ENCODE measurements at places on chromosomes 3 and 15. TPM values are rescaled to one million over a fixed set of nuclear protein-coding genes. Genes with fewer than 3 reads are reported as not detected.

GRCh38 chr3:155334914-155335723, 41.6 kb upstream of the STRIT1 start:
- ATAC-seq, result peak; percentile 69

- ATAC-seq, result peak; percentile 24
These were observed 44.0 kb downstream of the FMN1 start for GRCh38 chr15:33150431-33150941.

DNA sequence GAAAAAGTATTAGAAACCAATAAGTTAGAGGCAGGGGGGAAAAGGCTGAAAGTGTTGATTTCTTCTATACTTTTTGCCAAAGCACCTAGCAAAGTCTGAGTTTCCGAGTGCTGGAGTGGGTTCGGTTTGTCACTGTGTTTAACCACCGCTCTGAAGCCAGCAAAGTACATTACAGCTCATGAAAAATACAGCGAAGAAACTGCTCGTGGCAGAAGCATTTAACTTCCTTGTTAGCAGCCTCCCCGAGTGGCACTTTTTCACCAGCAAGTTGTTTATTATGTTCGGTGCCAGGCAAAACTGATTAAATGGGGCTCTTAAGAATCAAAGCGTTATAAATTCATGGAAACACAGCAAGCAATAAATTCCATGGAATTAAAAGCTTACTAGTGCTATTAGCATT, 313.6 kb downstream of the FOXP1 start:
- no peak for ATAC-seq

- ATAC-seq, result no peak
These were observed 13.5 kb downstream of the CMTM7 start for GRCh38 chr3:32405155-32405554.

DNA sequence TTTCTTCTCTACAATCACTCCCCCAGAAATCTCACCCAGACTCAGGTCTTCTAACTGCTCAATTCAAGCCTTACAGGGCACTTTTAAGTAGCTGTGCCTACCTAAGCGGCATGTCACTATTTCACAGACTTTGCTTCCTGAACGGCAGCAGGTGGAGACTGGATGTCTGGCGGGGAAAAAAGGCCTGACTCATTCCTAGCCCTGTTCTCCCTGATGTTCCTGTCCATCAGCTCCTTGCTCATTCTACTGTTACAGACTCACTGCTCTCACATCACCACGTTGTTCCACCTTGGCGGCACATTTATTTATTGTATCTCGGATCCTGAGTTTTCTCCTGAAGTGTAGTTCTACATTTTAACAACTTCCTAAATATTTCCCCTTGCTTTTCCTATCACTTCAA, 52.6 kb upstream of the ATP11B start:
- ATAC-seq, result no peak

GRCh38 chr3:13346481-13347389, 73.4 kb downstream of the NUP210 start:
- peak; percentile 80 for ATAC-seq

TMEM158 gene
- total RNA-seq, result not detected

TNK2 gene
- 56.5 TPM for total RNA-seq

DNA sequence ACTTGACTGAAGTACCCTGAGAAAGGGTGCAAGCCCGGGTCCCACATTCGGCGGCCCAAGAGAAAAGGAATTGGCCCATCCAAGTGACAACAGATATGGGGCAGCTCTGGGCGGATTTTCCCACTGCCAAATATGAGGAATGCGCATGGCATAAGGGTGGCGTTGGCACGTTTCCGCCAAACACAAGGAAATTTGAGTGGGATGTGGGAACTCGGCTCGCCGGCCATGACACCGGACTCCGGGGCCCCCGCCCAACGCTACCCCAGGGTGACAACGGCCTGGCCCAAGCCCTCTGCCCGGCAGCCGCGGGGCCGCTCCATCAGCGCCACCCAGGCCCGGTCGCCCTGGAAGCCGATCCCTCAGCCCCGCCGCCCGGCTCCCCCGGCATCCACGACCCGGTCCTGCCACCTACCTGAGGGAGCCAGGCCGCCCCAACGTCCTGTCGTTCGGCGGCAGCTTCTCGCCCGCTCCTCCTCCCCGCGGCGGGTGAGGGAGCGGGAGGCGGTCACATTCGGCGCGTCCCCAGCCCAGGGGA, 449 bp downstream of the RAF1 start:
- peak; percentile 55 for ATAC-seq

DNA sequence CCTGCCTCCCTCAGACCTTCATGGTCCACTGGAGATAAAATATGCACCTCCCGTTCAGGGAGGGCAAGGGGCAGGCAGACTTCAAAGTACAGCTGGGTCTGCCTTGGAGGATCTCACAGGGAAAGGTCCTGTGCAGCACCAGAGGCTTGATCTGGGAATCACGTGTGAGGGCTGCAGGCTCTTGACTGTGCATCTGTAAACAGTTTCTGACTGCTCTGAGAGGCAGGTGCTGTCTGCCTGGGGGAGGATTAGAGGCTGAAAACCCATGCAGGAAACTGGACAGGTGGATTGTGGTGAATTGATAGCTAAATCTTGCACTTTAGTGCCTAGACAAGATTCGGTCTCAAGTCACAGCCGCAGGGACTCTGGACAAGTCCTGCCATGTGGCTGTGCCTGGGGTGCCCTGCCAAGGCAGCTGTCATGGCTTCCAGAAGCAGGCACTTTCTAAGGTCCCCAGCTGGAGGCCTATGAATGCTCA, 239.3 kb downstream of the EPHB1 start:
- no peak for ATAC-seq

SLC2A2 gene
- total RNA-seq, result not detected

DNA sequence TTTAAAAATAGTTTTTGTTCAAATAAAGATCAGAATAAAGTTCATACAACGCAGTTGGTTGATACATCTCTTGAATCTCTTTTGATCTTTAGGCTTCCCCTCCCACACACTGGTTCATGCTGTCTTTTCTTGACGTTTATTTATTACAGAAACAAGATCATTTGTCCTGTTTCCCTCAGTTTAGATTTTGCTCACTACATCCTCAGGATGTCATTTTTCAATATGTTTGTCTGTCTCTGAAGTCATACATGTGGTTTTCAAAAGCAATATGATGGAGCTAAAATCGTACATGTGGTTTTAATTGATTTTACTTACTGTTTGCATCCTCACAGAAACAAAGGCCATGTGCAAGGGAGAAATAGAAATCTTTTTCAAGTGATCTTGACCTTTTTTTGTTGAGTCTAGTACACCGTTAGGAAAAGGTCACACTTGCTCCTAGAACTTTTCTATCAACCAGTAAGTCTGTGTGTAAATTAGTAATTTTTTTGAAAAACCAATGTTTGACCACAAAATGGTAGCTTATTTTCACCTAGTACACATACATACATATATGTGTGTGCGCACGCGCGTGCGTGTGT, 63.7 kb upstream of the SENP5 start:
- ATAC-seq, result peak; percentile 82

ARNT2 gene
- 0.21 TPM for total RNA-seq

- no peak for ATAC-seq
These were observed 74.8 kb downstream of the RPN1 start for GRCh38 chr3:128575777-128576176.

GRCh38 chr3:138888560-138888959, 53.8 kb upstream of the PIK3CB start:
- peak; percentile 65 for ATAC-seq
